A375 (cell line): ENCODE measurements at places on chromosomes 4 and X. TPM values are rescaled to one million over a fixed set of nuclear protein-coding genes. Genes with fewer than 3 reads are reported as not detected.

Gene GAGE13
- 1.2 and 9.5 TPM in 2 replicates for total RNA-seq

Gene SPATA4
- 0.05 and 0.30 TPM in 2 replicates for total RNA-seq

Gene FAM241A
- 5.4 and 5.8 TPM in 2 replicates for total RNA-seq

Gene RP2
- 4.0 and 5.1 TPM in 2 replicates for total RNA-seq

Gene HDAC6
- total RNA-seq: 52.6 and 53.5 TPM in 2 replicates

Gene NLGN3
- 0.68 and 0.90 TPM in 2 replicates for total RNA-seq

Gene TMEM154
- 3.1 and 4.2 TPM in 2 replicates for total RNA-seq

Gene ARX
- total RNA-seq: not detected in 2 replicates

Gene YIPF7
- not detected in 2 replicates for total RNA-seq

Gene POLN
- not detected in 2 replicates for total RNA-seq

Gene MRPL1
- 24.5 and 27.1 TPM in 2 replicates for total RNA-seq

Gene NPNT
- 0.11 TPM in 1 of 2 replicates, not detected in the other for total RNA-seq

Gene CPE
- 9.6 and 11.4 TPM in 2 replicates for total RNA-seq

Gene NAP1L2
- 0.74 and 0.94 TPM in 2 replicates for total RNA-seq

Gene RPGR
- 20.7 and 22.3 TPM in 2 replicates for total RNA-seq

Gene USP26
- total RNA-seq: not detected in 2 replicates

Gene CLNK
- total RNA-seq: not detected in 2 replicates

Gene GAB3
- 0.04 and 0.24 TPM in 2 replicates for total RNA-seq

Gene ELOVL6
- 11.0 and 50.2 TPM in 2 replicates for total RNA-seq

Gene AKAP14
- not detected in 2 replicates for total RNA-seq

Gene RTL3
- total RNA-seq: 0.34 TPM in 1 of 2 replicates, not detected in the other

Gene GIMD1
- not detected in 2 replicates for total RNA-seq

Gene COL25A1
- not detected in 2 replicates for total RNA-seq

Gene HTR2C
- not detected in 2 replicates for total RNA-seq

Gene MAGED1
- 87.4 and 90.6 TPM in 2 replicates for total RNA-seq

Gene PSAPL1
- total RNA-seq: not detected in 2 replicates

Gene PORCN
- 19.4 and 26.6 TPM in 2 replicates for total RNA-seq

Gene DDIT4L
- 0.03 TPM in 1 of 2 replicates, not detected in the other for total RNA-seq

Gene PDK3
- 8.9 and 10.8 TPM in 2 replicates for total RNA-seq

Gene IL2RG
- total RNA-seq: 0.11 TPM in 1 of 2 replicates, not detected in the other

Gene CDX4
- total RNA-seq: not detected in 2 replicates

Gene MGARP
- total RNA-seq: 0.11 TPM in 1 of 2 replicates, not detected in the other

Gene ZDHHC9
- total RNA-seq: 7.1 and 7.7 TPM in 2 replicates

Gene SHOX
- not detected in 2 replicates for total RNA-seq

Gene STBD1
- 1.9 and 3.2 TPM in 2 replicates for total RNA-seq

Gene AFM
- not detected in 2 replicates for total RNA-seq

Gene SHISA3
- 0.05 and 1.3 TPM in 2 replicates for total RNA-seq

Gene ADH1C
- not detected in 2 replicates for total RNA-seq

Gene BRS3
- not detected in 2 replicates for total RNA-seq

Gene CXorf49
- total RNA-seq: not detected in 2 replicates

Gene TMPRSS11B
- not detected in 2 replicates for total RNA-seq

Gene RAB9B
- 0.23 and 0.34 TPM in 2 replicates for total RNA-seq

Gene POU4F2
- not detected in 2 replicates for total RNA-seq

Gene FGB
- total RNA-seq: not detected in 2 replicates

Gene RAB40A
- not detected in 2 replicates for total RNA-seq
